T-helper 22 cell (primary cell): ENCODE measurements at places on chromosomes 12 and 14.

GRCh38 chr14:30296931-30297405 is 262.0 kb upstream of the G2E3 start:
- DNase-seq: no peak

DNA sequence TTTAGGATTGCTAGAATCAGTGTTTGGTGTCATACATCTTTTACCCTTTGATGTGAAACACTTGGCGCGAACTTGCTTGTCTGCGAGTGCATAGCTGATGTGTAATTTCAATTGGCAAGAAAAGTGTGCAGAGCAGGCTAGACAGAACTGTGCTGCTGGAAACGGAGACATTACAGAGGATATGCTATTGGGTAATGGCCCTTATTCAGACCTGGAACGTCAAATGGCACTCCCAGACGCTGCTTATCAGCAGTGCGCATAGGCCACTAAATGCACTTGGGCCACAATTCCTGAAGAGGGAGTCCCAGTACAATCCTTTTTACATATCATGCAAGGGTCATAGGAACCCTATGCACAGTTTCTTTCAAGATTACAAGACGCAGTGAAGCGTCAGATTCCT is 15.7 kb upstream of the SLC10A1 start:
- DNase-seq: no peak

- DNase-seq: no peak
Observed at GRCh38 chr14:99662846-99663245, 17.9 kb downstream of the HHIPL1 start.

- no peak for DNase-seq
Observed at GRCh38 chr14:35474323-35474722, 59.6 kb upstream of the INSM2 start.

DNA sequence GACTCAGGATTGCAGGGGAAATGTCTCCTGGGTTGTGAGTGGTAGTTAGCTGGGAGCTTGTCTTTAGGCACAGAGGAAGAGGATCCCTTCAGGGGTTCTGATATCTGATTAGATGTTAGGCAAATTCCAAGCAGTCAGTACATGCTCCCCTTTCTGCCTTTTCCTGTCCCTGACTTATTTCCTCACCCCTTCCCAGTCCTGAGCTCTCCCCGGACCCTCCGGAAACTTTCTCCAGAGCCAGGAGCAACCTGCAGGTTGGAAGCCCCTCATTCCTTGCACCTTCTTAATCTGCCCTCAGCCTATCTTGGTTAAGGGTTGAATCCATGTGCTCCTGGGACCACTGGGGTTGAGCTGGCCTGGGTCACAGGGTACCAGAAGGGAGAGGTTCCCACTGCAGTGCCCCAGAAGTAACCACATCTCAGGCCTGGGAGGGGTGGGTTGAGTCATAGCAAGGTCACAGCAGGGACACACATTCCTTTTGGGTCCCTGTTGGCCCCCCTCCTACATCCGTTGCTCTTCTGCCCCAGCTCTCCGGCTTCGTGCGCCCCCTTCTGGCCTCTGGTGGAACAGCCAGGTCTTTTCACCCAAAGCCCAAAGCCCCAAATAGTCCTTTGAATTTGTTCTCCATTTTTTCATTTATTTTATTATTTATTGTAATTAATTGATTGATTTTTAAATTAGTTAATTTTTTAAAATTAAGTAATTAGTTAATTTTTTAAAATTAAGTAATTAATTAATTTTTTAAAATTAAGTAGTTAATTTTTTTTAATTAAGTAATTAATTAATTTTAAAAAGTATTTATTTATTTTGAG is 1.8 kb downstream of the IGFBP6 start:
- peak; percentile 67 for DNase-seq

GRCh38 chr12:69602954-69603353 is 7.8 kb downstream of the LRRC10 start:
- DNase-seq: no peak

GRCh38 chr12:109645194-109645593 is 68.4 kb upstream of the FAM222A start:
- no peak for DNase-seq

DNA sequence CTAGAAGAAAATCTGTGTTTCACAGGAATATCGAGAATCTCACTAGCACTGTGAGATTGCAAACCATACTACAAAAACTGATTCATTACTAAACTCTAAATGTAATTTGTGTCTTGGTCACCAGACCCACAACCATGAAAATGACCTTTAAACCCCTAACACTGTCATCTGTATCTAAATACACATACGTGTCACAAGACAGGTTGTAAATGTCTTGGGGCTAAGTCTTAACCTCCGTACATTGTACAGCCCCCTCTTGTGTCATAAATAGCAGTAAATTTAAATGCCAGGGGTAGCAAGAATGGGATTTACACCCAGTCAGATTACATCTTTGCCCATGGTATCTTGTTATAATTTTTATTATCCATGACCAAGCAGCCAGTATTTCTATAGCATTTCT is 117.3 kb downstream of the GPR135 start:
- DNase-seq: no peak

DNA sequence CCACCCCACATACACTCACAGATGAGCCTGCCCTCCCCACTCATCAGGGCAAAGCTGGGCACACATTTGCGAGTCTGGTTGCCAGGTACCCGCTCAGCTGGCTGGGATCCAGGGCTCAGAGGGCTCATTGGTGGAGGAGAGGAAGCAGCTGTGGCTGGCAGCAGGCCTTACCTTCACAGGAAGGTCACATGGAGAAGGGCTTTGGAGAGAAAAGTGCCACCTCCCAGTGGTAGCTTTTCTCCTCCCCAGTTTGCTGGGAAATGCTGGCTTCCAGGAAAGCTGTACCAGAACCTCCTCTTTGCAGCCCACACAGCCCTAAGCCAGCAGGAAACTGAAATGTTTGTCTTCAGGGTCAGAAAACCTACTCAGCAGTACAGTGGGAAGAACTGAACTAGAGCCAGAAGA is 55.6 kb downstream of the LGMN start:
- DNase-seq: no peak

DNA sequence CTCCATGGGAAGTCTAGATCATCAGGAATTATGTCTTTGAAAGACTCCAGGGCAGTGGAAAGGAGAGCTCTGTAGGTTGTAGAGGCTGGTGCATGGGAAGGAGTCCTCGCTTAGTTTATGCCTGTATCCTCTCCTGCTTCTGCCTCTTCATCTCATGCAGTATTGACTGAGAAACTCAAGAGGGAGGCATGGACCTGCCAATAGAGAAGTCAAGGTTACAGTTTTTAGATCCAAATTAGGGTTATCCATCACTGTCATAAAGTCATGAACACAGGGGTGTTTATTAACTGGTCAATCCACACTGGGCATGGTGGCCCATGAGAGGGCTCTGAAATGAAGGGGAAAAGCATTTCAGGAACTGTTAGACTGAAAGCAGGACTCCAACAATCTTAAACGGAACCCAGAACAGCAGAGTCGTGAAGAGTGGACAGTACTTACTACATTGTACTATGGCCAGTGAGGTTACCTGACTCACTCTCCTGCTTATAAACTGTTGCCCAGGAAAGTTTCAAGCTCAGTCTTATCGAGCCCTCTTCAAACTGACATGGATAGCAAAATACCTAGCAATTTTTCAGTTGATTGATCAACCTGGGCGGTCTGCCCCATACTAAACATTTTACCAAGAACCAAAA is 30.1 kb upstream of the DHRS7 start:
- DNase-seq: no peak

GRCh38 chr12:110992909-110993308 is 72.5 kb upstream of the MYL2 start:
- no peak for DNase-seq

DNA sequence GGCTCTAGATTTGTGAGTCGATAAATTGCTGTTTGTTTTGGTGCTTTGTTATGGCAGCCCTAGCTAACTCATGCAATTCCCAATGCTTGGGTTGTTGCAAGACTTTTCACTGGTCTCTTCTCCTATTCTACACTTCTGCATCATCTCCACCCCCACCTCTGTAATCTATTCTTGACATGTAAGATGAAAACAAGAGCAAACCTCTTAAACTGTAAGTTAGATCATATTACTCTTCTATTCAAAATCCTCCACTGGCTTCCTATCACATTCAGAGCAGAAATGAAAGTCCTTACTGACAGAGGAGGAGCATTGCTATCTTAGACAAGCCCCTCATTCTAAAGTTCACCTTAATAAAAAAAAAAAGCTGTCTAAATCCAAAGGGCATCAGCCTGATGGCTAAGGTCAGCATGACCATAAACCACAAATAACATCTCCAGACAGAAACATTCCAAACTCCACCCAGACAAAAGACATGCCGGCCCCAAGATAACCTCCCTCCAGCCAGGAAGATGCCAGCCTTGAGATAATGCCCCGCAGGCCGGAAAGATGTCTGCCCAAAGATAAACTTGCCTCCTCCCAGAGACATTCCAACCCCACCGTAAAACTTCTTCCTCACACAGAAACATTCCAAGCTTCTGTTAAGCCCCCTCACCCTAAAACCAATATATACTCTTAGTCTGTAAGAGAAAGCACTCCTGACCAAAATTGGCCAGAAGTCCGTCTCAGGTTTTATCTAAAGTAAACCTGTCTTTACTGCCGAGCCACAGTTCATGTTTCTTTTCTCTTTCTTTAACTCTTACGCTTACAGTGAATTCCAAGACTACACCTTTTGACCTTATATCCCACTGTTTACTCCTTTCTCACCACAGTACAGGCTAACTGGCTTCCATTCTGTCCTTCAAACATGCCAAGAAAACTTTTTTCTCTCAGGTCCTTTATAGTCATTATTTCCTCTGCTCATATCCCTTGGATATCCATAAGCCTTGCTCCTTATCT is 308.9 kb downstream of the KCNH5 start:
- no peak for DNase-seq

GRCh38 chr12:106956048-106956578 is 406 bp downstream of the TMEM263 start:
- DNase-seq: peak; percentile 43

- no peak for DNase-seq
Observed at GRCh38 chr14:64232095-64232838, 61.9 kb downstream of the ESR2 start.

DNA sequence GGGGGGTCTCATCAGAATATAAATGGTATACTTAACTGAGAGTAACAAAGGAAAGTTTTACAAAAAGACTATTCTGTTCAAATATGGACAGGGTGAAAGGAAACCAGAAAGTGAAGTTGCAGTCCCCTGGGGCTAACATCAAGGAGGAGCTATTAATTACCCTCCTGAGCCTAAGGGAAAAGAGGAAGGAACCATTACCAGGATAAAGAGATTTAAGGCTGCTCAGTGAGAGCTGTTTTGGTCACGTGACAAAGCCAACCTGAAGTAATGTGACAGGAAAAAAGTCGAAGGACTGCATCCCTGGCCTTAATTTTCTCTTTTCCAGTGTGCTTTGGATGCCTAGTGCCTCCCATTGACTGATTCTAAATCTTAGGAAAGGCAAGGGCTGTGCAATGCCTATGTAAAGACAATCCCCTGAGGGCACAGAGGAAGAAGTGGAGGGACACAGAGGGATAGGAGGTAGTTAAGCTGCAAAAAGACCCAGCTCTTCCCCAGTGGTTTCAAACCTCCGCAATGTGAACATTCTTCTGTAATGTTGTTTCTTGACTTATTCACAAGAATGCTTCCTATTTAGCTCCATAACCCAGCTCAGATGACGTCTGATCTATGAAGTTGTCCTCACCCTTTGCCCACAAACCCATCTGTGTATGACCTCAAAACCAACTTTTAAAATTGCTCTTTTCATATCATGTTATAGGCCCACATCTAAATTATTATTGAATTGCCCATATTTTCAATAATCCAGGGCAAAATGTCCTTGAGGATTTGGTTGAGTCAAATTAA is 187.7 kb upstream of the DCN start:
- no peak for DNase-seq

- no peak for DNase-seq
Observed at GRCh38 chr12:27781680-27782079, 1.6 kb upstream of the MANSC4 start.

DNA sequence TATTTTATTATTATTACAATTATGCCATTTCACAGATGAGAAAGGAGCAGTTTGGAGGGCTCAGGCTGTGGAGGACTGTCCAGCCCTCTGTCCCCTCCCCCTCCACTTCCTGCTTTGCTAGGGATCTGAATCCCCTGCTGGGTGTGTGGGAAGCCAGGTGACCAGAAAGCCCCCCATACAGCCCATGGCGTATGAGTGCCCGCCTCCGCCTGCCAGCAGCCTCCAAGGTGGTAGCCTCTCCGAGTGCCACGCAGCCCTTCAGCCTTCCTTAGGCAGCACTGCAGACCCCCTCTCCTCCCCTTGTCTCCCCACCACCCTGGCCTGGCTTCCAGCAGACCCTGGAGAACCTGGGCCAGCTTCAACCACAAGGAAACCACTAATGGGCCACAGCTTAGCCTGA is 12.6 kb downstream of the DTX1 start:
- DNase-seq: no peak

DNA sequence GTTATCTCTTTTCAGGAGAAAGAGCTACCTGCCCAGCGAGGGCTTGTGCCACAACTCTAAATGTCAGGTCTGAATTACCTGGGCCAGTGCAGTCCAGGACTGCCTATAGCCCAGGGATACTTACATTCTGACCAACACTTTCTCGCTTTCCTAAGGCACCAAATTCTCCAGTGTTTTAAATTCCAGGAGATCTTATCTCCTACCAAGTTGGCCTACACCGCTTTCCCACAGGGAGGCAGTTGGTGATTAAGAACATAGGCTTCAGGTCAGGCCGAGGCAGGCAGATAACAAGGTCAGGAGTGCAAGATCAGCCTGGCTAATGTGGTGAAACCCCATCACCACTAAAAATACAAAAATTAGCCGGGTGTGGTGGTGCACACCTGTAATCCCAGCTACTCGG is 41.1 kb downstream of the RPS29 start:
- DNase-seq: no peak

GRCh38 chr14:101808894-101809670 is 47.6 kb downstream of the PPP2R5C start:
- DNase-seq: no peak

GRCh38 chr12:127223731-127224130 is 1043.2 kb upstream of the TMEM132C start:
- DNase-seq: no peak

DNA sequence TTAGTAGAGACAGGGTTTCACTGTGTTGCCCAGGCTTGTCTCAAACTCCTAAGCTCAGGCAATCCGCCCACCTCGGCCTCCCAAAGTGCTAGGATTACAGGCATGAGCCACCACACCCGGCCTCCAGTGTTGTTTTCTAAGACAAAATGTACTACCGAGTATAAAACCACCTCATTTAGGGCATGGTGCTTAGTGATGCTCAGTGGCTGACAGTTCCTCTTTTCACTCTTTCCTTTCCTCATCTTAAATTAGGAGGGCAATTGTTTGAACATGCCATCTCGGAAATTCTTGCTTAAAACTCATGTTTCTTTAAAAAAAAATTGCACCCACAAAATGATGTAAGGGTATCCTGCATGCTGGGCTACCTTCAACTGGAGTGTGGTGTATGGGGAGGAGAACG is 89.0 kb downstream of the RFX4 start:
- no peak for DNase-seq

GRCh38 chr14:88342980-88343379 is 19.9 kb upstream of the KCNK10 start:
- DNase-seq: no peak

- DNase-seq: no peak
Observed at GRCh38 chr12:43914923-43915468, 79.1 kb downstream of the TMEM117 start.
